CD8-positive, alpha-beta memory T cell (primary cell): ENCODE measurements at places on chromosomes 3 and 15. TPM values are rescaled to one million over a fixed set of nuclear protein-coding genes. Genes with fewer than 3 reads are reported as not detected.

The P2RY14 gene
- 1.3 TPM for total RNA-seq

The SLC35G2 gene
- 2.7 TPM for total RNA-seq

The CLDN1 gene
- 0.09 TPM for total RNA-seq

The LIPC gene
- total RNA-seq = 0.47 TPM

The SLC25A36 gene
- total RNA-seq = 38.1 TPM

The C3orf22 gene
- total RNA-seq = not detected

The CAND2 gene
- 1.1 TPM for total RNA-seq

The MEGF11 gene
- not detected for total RNA-seq

The DNAJC13 gene
- 41.7 TPM for total RNA-seq

The MYLK gene
- not detected for total RNA-seq

The COL7A1 gene
- 0.59 TPM for total RNA-seq

The SLC51B gene
- total RNA-seq = not detected

The CNTN3 gene
- not detected for total RNA-seq

The DNAH12 gene
- total RNA-seq = 0.09 TPM

The NAA50 gene
- 194 TPM for total RNA-seq

The ARNT2 gene
- total RNA-seq = 0.11 TPM

The TMEM207 gene
- total RNA-seq = not detected

The RETNLB gene
- total RNA-seq = not detected

The CIAO2A gene
- total RNA-seq = 68.0 TPM

The LRTM1 gene
- total RNA-seq = not detected

The SLC38A3 gene
- not detected for total RNA-seq

The CEMIP gene
- total RNA-seq = not detected

The CLSTN2 gene
- not detected for total RNA-seq

The CCR9 gene
- 7.3 TPM for total RNA-seq

The ITGA11 gene
- not detected for total RNA-seq

The SERPINI1 gene
- 1.9 TPM for total RNA-seq

The SLC2A2 gene
- not detected for total RNA-seq

The ABI3BP gene
- not detected for total RNA-seq

The FSIP1 gene
- 0.38 TPM for total RNA-seq

The SEMA7A gene
- total RNA-seq = 71.2 TPM

The GOLGA6D gene
- not detected for total RNA-seq

The C3orf70 gene
- total RNA-seq = 0.07 TPM

The CAMK2N2 gene
- 0.77 TPM for total RNA-seq

The COL8A1 gene
- total RNA-seq = not detected

The RTP1 gene
- total RNA-seq = not detected

The TMEM40 gene
- not detected for total RNA-seq

The GHSR gene
- total RNA-seq = not detected
